HS-5 (cell line): ENCODE measurements at places on chromosomes 13 and 19.

DNA sequence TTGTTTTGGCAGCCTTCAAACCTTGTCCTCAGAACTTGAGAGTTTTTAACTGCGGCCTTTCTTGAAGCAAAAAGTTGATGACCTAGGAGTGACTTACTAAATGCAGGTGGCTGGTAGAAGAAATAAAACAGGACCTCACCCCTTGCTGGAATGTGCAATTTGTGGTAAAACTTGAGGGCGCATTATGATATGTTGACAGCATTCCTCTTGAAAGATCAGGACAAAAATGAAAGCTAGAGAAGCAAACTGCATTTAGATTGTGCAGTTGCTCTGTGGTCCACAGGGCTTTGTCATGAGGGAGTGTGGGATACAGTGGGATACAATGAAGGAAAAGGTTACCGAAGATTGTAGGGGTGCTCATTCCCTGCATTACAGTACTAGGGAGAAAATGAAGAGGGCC is 504.2 kb downstream of the GPC6 start:
- no peak for DNase-seq

- no peak for DNase-seq
These were observed 5.9 kb upstream of the RUBCNL start for GRCh38 chr13:46392967-46393366.

DNA sequence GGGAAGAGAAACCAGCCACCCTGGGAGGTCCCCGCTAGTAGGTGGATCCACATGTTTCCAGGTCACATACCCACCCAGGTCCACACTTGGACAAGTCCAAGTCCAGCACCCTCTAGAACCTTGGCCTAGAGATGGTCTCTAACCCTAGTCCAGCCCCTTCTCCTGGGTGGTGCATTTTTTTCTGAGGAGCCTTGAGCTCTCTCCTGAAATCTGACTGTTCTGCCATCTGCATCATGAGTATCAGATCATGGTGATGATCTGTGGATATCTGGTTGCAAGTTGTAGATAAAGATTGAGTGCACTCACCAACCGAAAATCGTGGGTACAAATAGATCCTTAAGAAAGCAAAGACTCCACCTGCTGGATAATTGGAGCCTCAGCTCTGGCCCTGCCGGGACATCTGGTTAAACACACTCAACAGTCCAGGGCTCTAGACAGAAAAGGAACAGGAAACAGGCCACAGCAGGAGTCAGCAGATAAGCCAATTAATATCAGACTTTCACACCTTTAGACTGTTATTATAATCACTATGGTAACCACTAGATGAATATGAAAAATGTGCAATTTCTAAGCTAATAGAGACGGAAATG is 41.1 kb downstream of the GPR12 start:
- no peak for DNase-seq

DNA sequence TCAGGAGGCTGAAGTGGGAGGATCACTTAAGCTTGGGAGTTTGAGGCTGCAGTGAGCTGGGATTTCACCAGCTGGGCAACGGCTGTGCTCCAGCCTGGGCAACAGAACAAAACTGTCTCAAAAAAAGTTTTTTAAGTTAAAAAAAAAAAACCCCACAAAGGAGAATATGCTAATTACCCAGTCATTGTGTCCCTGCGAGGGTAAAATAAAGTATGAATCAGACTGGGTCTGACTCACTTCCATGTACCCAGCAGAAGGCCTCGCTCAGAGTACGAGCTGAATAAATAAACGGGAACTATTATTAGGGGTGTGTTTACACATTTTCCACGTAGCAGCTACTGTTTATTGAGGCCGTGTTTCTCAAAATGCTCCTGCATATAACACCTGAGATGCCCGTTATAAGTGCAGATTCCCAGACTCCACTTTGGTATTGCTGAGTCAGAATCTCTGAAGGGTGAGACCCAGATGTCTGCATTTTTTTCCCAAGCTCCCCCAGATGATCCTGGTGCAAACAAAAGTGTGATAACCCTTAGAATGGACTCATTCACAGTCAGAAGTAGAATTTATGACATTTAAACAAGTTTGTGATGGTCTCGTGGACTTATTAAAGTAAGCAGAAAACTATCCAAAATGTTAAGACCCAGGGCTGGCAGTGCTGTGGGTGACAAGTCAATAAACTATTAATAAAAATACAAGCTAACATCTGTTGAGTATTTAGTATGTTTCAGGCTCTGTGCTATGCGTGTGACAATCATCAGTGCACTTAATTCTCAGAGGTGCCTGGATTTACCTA is 28.2 kb downstream of the KCNC3 start:
- DNase-seq: peak; percentile 76

GRCh38 chr19:12484011-12484370 is 625 bp downstream of the ZNF709 start:
- DNase-seq: no peak

GRCh38 chr19:51887522-51888498 is at the start of gene ZNF577:
Gene ZNF577, minus strand, starts transcription at chr19:51887951. Its CDS starts 7,569 bp downstream, at chr19:51880382.
- peak; percentile 64 for DNase-seq

DNA sequence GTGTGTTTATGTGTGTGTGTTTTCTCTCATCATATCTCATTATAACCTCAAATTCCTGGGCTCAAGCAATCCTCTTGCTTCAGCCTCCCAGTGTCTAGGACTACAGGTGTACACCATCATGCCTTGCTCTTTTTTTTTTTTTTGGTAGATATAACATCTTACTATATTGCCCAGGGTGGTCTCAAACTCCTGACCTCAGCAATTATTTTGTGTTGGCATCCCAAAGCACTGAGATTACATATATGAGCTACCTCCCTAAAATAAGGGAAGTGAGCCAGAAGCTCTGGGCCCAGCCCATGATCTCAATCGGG is 448 bp upstream of the ZNF543 start:
- DNase-seq: no peak

- no peak for DNase-seq
These were observed 153.3 kb upstream of the VSTM2B start for GRCh38 chr19:29372461-29372860.

GRCh38 chr13:45132369-45133064 is 12.2 kb downstream of the GTF2F2 start:
- no peak for DNase-seq

GRCh38 chr13:45231305-45231704 is 30.5 kb upstream of the KCTD4 start:
- no peak for DNase-seq

DNA sequence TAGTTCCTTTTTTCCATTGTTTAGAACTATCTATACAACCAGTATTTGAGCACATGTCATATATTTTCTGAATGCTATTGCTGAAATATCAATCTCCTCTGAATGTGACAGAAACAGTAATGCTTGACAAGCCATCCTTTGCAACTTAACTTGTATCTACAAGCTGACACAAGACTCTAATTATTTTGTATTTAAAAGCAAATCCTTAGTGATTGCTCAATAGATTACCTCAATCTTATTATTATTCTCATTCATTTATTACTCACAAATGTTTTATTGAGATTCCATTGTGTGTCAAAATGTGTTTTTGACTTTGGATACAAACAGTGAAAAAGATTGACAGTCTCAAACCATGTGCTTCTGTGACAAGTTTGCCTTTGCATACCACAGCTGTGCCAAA is 787.8 kb upstream of the PRR20A start:
- DNase-seq: no peak

GRCh38 chr13:81388400-81388799 is 1047.5 kb upstream of the SPRY2 start:
- DNase-seq: no peak

GRCh38 chr13:110561344-110562035 is at the start of gene RAB20:
Gene RAB20, minus strand, starts transcription at chr13:110561722. Its CDS starts 203 bp downstream, at chr13:110561519.
- DNase-seq: peak; percentile 15

DNA sequence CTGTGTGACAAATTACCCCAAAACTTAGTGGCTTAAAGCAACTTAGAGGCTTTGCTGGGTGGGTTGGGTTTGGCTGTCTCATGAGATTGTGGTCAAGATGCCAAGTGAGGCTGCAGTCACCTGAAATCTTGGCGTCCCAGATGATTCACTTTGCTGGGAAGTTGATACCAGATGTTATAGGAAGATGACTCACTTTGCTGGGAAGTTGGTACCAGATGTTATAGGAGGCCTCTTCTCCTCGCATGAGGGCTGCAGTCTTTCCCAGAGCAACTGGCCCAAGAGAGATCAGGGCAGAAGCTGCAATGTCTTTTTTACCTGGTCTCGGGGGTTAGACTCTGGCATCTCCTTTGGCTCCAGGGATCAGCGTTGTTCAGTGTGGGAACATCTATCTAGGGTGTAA is 16.8 kb downstream of the TEX29 start:
- DNase-seq: peak; percentile 81

DNA sequence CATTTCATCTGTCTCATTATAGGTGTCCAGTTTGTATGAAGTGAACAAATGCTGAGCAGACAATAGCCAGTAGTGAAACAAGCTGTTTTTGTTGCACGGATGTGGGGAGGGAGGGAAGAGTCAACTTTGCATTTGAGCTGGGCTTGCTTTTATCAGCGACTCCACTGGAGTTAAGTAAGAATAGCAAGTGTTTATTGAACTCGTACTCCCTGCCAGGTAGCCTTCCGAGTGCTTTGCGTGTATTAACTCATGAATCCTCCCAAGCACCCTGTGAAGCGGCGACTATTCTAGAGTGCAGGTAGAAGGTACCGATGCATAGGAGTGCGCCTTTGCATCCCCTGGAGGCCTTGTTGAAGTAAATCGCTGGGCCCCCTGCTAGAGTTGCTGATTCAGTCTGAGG is 4.7 kb upstream of the ZNF444 start:
- no peak for DNase-seq

DNA sequence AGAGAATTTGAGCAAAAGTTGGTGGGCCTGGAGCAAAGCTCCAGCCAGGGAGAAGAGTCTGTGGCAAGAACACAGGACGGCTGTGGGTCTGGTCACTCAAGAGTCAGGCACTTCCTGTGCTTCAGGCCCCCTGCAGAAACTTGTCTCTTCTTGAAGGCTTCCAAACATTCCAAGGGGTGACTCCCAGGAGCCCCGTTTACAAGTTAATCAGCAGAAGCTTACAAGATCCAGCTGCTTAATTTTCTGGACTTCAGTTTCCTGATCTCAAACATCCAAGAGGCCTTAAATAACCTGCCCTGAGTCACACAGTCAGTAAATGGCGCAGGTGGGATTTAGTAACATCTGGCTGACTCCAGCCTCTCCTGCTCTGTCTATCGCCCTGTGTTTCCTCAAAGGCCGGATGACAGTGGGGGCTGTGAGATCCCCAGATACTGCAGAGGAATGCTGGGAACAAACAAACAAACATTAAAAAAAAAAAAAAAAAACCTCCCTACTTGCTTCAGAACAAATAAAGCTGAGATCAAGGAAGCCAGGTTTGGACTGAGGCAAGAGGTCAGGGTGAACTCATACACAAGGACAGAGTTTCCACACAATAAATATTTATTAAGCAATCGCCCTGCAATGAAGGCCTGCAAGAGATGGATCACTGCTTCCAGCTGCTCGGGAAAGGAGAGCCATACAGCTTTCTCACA is 175.4 kb upstream of the RFC3 start:
- DNase-seq: no peak

GRCh38 chr13:43354153-43354945 is 331.0 kb downstream of the DNAJC15 start:
- no peak for DNase-seq

DNA sequence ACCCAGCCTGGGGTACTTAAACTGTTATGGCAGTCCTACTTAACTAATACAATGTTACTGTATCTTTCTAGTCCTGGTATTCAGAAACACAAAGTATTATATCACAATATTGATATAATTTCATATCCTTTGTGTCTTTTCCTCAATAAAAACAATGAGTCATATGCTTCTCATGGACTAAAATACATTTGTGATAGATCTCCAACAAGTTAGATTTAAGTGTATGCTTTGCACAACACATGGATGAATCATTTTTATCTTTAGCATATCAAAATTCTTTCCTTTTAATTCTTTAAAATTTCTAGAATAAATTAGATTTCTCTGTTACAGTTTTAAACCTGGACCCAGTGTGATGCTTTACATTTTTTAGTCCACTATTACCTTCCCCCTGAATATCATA is 1357.8 kb upstream of the ATXN8OS start:
- DNase-seq: no peak

DNA sequence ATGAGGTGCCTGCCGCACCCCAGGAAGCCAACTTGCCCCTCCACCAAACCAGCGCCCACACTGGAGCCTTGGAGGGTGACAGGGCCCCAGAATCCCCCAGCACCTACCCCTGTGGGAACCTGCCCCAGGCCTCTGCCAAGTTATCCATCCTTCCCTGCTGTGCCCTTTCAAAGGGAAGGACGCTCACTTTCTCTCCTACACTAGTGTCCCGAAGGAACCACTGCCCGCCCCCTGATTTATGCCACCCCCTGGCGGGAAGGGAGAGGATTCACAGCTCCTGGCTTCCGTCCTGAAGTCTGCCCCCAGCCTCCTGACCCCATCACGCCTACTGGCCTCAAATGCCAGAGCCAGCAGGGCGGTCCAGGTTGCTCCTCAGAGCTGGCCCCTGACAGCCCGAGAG is 1.4 kb downstream of the EVI5L start:
- no peak for DNase-seq

GRCh38 chr19:54558339-54558738 is 15.3 kb upstream of the LILRA2 start:
- DNase-seq: no peak

- no peak for DNase-seq
These were observed 1935.4 kb upstream of the PCDH20 start for GRCh38 chr13:63351081-63351480.

- no peak for DNase-seq
These were observed 56.5 kb upstream of the ZNRF4 start for GRCh38 chr19:5398693-5399057.

DNA sequence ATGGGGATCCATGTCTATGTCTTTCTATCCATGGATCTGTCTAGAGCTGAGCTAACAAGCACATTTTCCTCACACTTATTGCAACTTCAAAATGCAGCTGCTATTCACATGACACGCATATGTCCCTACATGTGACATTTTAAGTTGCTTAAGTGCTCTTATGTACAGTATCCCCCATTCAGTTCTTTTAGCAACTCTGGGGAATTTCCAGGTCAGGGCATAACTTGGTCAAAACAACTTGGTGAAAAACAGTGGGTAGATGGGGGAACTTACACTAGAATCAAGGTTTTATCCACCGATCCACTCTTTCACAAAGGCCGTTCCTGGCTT is 73.0 kb downstream of the COL4A1 start:
- no peak for DNase-seq

DNA sequence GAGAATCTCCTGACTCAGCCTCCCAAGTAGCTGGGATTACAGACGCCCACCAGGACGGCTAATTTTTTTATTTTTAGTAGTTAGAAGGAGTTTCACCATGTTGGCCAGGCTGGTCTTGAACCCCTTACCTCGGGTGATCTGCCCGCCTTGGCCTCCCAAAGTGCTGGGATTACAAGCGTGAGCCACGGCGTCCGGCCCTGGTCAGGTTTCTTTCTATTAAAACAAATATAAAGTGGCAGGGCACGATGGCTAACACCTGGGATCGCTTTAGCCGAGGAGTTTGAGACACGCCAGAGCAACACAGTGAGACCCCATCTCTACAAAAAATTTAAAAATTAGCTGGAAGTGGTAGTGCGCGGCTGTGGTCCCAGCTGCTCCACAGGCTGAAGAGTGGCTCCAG is 1.5 kb upstream of the MED25 start:
- DNase-seq: no peak

GRCh38 chr19:35495107-35496064 is 5.1 kb upstream of the KRTDAP start:
- DNase-seq: no peak
